Left lung (tissue), 14 donors: ENCODE measurements at places on chromosomes 4 and X.

- DNase-seq = no peak
Observed at GRCh38 chrX:112851806-112852205, 11.2 kb upstream of the AMOT start.

DNA sequence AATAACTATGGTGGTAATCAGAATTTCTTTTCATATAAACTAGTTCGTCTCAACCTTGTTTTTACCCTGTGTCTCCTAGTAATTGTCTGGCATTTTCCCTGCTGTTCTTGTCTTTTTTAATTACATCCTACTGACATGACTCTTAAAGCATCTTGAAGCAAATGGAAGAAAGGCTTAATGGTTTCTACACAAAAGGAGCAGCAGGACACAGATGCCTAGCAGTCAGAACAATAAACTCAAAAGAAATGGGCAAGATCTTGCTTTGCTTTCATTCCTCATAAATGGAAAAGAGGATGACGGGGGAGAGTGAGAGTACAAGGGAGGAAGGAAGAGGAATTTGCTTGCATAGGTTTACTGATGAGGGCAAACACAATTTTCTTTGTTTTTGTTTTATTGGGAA, 293.2 kb upstream of the EMCN start:
- no peak for DNase-seq

DNA sequence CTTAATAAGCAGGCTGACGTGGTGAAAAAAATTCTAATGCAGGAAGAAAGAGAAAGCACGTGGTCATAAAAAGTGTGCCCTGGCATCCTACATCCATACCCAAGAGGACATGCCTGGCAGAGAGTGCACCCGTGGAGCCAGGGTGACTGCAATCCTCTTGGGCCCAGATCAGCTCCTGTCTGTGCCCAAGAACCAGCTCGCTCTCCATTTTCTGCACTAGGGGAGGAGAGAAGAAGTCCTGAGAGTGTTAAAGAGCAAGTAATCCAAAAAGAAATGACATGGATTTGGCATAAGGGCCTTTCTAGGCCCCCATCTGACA, 483.1 kb downstream of the BCOR start:
- no peak for DNase-seq

- DNase-seq = no peak
Observed at GRCh38 chr4:132230025-132230424, 919.1 kb upstream of the PCDH10 start.

GRCh38 chrX:8607326-8607725, 124.6 kb downstream of the ANOS1 start:
- DNase-seq = no peak

DNA sequence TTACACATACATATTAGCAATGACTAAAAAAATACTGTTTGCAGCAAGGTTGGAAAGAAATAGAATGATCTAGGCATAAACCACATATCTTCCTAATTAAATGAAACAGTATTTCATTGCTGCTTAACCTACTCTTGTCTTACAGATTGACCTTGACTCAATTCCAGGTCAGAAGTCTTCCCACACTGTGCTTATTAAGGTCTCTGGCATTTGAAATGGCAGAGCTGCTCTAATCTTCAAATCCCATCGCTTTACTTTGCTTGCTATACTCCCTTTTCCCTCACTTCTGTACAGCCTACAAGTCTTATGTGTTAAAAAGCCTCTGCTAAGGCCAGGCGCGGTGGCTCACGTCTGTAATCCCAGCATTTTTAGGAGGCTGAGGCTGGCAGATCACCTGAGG, 424.5 kb downstream of the RPA4 start:
- no peak for DNase-seq

- no peak for DNase-seq
Observed at GRCh38 chr4:88981556-88981955, 75.4 kb downstream of the FAM13A start.

DNA sequence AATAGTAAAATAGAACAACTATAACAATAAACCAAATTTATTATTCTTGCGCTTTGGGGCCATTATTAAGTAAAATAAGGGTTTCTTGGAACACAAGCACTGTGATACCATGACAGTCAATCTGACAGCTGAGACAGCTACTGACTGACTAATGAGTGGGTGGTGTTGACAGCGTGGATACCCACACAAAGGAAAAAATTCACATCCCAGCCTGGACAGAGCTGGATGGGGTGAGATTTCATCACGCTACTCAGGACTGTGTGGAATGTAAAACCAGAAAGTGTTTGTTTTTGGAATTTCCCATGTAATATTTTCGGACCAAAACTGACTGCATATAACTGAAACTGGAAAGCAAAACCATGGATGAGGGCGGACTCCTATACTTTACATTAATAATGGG, 48.8 kb downstream of the IGFBP7 start:
- no peak for DNase-seq

DNA sequence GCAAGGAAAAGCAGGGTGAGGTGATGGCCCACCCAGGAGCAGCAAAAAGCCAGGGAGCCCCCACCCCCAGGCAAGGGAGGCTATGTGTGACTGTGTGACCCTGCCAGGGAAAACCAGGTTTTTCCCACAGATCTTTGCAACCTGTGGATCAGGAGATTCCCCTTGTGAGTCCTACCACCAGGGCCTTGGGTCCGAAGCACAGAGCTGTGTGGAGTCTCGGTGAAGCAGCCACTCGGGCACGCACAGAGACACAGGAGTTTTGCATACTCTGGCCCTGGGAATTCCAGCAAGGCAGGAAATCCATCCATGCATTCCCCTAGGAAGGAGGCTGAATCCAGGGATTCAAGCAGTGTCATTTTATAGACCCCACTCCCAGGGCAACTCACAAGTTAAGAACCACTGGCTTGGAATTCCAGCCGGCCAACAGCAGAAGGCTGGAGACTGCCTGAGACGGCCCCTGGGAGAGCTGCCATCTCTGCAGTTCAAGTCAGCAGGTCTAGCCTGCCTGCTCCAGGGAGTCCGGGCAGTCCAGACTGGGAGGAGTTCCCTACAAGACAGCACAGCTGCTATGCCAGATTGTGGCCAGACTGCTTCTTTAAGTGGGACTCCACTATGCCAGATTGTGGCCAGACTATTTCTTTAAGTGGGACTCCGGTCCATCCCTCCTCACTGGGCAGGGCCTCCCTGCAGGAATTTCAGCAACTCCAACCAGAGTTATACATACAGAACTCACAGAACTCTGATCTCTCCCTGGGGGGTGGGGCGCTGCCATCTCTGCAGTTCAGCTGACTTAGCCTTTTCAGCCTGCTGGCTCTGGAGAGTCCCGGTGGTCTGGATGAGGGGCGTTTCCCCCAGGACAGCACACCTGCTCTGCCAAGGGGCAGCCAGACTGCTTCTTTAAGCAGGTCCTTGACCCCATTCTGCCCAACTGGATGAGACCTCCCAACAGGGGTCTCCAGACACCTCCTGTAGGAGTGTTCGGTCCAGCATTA, 85.1 kb upstream of the ADAD1 start:
- DNase-seq = peak; percentile 40

- DNase-seq = no peak
Observed at GRCh38 chrX:41703574-41704029, 14.8 kb downstream of the GPR34 start.

GRCh38 chr4:165118256-165118909, 5.7 kb upstream of the TMEM192 start:
- no peak for DNase-seq

DNA sequence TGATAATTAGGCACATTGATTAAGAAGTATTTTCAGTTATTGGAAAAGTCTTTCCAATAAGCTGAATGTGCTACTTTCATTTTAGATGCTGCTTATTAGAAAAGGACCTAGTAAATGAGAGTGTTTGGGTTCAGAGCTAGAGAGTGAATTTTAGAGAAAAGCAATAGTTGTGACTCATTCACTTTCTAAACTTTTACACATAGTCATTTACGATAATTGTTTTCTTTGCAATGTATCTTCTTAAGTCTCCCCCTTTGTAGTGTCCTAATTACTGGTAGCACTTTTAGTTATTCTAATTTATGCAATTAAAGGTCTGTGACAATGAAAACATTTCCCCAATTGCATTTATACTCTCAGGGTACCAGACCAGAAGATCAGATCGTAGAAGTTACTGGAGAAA, 1.3 kb downstream of the IL21 start:
- DNase-seq = no peak

- no peak for DNase-seq
Observed at GRCh38 chr4:118954246-118954645, 65.6 kb downstream of the SYNPO2 start.

DNA sequence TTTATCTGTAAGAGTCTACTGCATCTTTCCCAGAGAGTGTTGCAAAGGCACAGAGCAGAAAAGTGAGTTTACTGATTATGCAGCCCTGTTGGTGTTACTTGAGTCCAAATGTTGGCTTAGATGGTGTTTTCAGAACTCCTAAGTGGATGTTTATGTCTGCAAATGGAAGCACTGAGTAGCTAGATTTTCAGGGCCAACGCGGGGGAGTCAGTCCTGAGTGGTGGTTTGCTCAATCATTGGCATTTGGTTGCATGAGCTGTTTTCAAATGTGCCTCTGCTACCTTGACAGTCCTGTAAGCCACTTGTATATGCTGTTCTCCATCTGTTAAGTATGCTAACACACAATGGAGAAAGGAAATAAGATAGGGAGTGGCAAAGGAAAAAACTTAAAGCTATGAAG, 45.4 kb downstream of the MAMLD1 start:
- no peak for DNase-seq

GRCh38 chr4:48565362-48566033, 75.4 kb downstream of the ZAR1 start:
- no peak for DNase-seq
